Stimulated activated CD4-positive, alpha-beta T cell treated with anti-CD3 and anti-CD28 coated beads, Interleukin-15, amount 100 ng/mL, for 1 hour (primary cell): ENCODE measurements at places on chromosomes 7 and 10.

- no peak for DNase-seq
Measured at GRCh38 chr10:60446851-60447250, 57.2 kb upstream of the ANK3 start.

- DNase-seq: no peak
Measured at GRCh38 chr7:100160067-100160466, 1.5 kb upstream of the TRAPPC14 start.

- no peak for DNase-seq
Measured at GRCh38 chr10:104515678-104516199, 125.4 kb upstream of the SORCS3 start.

GRCh38 chr7:30657131-30657530, 25.1 kb downstream of the CRHR2 start:
- DNase-seq: no peak

GRCh38 chr7:137953665-137954470, 48.0 kb downstream of the CREB3L2 start:
- DNase-seq: no peak

GRCh38 chr7:44583146-44583865, 1.3 kb upstream of the TMED4 start:
- no peak for DNase-seq

- no peak for DNase-seq
Measured at GRCh38 chr10:124731551-124731950, 12.6 kb downstream of the FAM53B start.

DNA sequence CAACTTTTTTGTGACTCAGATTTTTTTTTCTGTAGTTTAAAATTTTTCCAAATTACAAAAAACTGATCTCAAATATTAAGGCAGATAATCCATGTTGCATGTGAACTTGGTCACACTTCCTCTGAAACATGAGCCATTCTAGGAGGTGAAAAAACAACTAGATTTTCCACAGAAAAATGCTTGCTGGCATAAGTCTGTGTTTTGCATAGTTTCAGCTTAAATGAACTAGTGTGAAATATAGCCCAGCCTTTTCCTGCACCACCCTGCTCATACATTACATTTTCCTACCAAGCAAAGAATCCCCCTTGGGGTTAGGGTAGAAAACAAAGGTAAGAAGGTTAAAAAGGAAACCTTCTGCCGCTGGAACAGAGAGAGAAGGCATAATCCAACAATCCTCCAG, 48.2 kb downstream of the SLC25A13 start:
- DNase-seq: no peak

GRCh38 chr10:92811986-92812385, 36.3 kb upstream of the EXOC6 start:
- no peak for DNase-seq

GRCh38 chr7:35480806-35481205, 214.1 kb downstream of the HERPUD2 start:
- DNase-seq: no peak

- DNase-seq: no peak
Measured at GRCh38 chr7:157494506-157495176, 157.8 kb downstream of the DNAJB6 start.

- no peak for DNase-seq
Measured at GRCh38 chr7:95421000-95421846, 13.6 kb downstream of the PON2 start.

DNA sequence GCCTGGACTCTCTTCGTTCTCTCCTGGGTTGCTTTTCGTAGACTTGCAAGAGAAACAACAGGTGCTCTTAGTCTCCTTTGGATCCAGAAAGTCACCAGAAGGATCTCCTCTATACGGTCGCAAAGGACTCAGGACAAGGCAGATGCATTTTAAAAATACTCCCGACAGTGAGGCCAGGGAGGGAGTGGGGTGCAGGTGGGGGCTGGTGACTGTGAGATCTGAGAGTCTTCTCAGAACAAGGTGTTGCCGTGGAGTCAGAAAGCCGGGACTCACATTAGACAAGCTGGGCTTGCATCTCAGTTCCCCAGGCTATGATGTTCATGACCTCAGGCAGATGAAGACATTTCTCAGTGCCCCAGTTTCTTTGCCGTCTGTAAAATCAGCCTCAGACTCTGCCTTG, 507.2 kb downstream of the TCERG1L start:
- DNase-seq: no peak

GRCh38 chr7:129144834-129145668, 544 bp downstream of the TSPAN33 start:
- no peak for DNase-seq

DNA sequence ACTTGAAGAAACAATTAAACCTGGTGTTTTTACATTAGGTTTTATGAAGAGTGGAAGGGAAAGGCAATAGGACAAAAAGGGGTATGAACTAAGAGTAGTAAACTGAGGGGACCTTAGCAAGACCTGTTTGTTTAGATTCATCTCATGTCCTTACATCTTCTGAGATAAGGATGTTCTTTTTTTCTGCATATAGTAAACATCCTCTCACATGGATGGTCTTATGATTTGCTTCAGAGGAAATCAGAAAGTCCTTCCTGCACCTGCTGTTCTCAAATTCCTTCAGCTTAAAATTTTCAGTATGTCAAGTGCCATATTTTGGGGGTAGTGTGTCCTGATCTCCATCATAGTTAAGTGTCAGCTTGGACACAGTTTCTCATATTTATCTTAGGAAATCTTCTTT, 232.6 kb downstream of the ADK start:
- DNase-seq: no peak

GRCh38 chr7:43430411-43430810, 152.5 kb upstream of the STK17A start:
- no peak for DNase-seq

GRCh38 chr7:75876126-75876881, 2.5 kb upstream of the RHBDD2 start:
- DNase-seq: no peak

DNA sequence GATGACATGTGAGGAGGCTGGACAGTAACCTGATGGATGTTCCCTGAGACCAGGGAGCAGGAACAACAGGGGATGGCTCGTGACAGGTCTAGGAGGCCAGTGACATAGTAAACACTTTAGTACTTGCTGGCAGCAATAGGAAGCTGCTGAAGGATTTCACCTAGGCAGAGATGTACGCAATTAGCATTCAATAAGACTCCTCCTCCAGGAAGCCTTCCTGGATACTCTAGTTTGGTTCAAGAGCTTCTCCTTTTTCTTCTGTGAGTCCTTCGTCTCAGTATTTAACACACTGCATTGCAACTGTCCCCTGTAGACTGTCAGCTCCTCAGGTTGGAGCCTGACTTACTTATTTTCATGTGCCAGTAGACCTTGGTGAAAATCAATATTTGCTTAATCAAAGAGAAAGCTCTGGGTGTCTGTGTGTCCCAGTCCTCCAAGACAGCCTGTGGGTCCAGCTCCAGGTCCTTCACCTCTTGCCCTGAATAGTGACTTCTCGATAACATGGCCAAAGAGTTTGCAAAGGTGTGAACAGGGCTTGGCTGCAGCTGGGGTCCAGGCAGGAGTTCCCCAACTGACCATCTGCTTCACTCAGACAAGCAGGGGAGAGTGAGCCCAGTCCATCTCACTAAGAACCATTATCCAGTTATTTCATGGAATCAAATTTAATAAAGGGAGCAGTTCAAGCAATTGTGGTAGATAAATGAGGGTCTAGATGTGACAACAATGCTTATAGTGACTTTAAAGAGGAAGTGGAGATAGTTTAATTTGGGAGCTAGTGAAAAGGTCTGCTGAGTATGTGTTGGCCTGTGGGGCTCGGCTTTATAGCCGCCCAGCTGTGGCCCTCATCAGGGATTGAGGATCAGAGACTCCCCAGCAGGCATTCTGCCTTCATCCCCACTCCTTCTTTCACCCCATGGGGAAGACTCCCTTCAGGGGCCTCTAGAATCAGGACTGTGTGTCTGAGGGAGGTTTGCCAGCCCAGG, 9.4 kb downstream of the TMEM273 start:
- DNase-seq: no peak

- no peak for DNase-seq
Measured at GRCh38 chr7:26699766-26700165, 164.6 kb downstream of the SKAP2 start.

GRCh38 chr7:117110480-117111315, 157.4 kb downstream of the ST7 start:
- DNase-seq: peak; percentile 10

GRCh38 chr7:93044147-93044810, 73.5 kb downstream of the SAMD9 start:
- no peak for DNase-seq

GRCh38 chr7:68470836-68471435, 1127.3 kb upstream of the AUTS2 start:
- no peak for DNase-seq

- DNase-seq: no peak
Measured at GRCh38 chr7:23938937-23939552, 229.0 kb downstream of the STK31 start.

DNA sequence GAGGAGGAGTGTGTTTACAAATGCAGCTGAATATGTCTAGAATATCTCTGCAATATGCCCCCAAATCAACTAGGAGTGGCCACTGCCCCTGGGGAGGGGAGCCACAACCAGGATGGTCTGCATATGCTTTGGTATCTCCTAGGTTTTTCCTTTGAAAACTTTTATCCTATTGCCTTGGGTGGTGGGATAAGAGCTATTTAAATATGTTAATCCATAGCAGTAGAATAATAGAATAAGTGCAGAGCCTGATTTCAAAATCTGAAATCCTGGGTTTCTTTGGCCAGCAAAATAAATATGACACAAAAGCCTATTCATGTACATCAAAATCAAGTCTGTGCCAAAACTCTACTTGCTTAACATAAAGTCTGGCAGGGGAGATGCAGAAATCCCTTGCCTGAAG, 79.6 kb upstream of the FGFR2 start:
- no peak for DNase-seq

DNA sequence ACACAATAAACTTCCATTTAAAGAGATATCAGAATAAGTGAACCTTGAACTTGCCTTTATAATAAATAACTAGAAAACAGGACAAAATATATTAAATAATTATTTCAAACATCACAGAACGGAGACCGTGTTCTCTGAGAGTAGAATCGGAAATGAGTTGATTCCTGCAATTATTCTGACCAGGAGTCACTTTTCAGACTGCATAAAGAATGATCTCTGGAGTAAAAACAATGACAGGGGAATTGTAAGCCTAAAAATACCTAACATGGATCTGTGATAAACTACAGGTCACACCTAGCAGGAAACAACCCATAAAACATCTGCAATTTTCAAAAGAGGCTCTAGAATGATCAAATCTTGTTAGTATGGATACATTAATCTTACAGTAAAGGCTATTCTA, 577.5 kb upstream of the SORCS1 start:
- DNase-seq: no peak

GRCh38 chr7:6221340-6222319, 50.8 kb downstream of the CYTH3 start:
- DNase-seq: no peak

GRCh38 chr7:127107601-127108007, 145.1 kb downstream of the GRM8 start:
- DNase-seq: no peak

DNA sequence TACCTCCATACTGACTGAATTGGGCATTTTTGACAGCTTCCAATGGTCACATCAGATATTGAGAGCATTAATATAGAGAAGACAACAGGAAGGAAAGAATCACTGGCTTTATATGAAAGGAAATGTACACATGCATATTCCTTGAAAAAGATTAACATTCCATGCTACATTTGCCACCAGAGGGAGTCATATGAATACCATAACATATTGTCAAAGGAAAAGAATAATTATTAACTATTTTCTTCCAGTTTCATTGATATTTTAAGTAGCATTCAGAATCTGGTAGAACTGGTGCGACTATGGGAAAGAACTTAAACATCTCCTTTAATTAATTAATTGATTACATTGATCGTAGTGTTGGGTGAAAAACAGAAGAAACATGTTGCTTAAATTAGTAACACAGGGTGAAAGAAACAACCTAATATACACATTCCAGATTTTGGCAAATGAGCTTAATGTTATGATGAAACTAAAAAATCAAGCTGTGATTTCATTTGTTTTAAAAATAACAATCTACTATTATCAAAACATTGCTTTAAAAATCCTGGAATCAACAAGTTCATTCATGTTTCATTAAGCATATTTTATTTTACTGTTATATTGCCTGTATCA, 71.5 kb downstream of the GPR85 start:
- no peak for DNase-seq

GRCh38 chr7:33039903-33040292, 22.7 kb downstream of the NT5C3A start:
- no peak for DNase-seq

- no peak for DNase-seq
Measured at GRCh38 chr10:10418387-10418786, 599.3 kb upstream of the CELF2 start.
